LHCN-M2 (cell line): ENCODE measurements at places on chromosomes 6 and 20. TPM values are rescaled to one million over a fixed set of nuclear protein-coding genes. Genes with fewer than 3 reads are reported as not detected.

GRCh38 chr6:64786736-64787135, 920.3 kb downstream of the EYS start:
- DNase-seq, result no peak

DNA sequence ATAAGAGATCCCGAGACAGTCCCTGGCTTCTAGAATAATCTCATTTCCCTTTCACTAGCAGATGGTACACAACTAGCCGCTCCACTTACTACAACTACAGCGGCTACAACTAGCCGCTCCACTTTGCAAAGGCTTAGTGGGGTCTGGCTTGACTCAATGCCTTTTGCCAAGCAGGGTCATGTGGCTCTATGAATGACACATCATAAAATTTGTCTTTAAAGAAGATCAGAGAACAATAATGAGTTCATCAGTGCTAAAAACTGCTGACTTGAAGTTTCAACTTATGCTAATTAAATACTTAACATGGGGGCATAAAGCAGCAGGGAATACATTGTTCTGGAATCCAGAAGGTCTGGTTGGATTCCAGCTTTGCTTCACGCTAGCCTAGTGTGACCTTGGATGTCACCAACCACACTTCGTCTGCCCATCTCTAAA, 2.0 kb upstream of the MICAL1 start:
- DNase-seq, result no peak

GRCh38 chr20:16639027-16639941, 66.0 kb upstream of the KIF16B start:
- DNase-seq, result no peak

DNA sequence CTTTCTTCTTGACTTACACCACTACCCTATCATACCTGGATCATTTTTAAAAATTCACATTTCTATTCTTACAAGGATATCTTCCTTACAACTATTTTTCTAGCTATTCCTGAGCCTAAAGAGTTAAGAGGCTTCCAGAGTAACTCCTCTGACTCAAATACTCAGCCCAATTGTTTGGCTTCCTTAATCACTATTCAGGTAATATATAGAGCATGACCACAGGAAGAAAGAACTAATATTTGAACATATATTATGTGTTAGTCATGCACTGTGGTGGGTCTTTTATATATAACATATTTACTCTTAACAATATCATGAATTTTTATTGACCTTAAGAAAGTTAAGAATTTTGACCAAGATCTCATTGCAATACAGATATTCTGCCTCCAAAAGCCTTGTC, 42.0 kb upstream of the ID4 start:
- DNase-seq, result no peak

ZSCAN23 gene
- 1.9 and 2.1 TPM in 2 replicates for total RNA-seq

DNA sequence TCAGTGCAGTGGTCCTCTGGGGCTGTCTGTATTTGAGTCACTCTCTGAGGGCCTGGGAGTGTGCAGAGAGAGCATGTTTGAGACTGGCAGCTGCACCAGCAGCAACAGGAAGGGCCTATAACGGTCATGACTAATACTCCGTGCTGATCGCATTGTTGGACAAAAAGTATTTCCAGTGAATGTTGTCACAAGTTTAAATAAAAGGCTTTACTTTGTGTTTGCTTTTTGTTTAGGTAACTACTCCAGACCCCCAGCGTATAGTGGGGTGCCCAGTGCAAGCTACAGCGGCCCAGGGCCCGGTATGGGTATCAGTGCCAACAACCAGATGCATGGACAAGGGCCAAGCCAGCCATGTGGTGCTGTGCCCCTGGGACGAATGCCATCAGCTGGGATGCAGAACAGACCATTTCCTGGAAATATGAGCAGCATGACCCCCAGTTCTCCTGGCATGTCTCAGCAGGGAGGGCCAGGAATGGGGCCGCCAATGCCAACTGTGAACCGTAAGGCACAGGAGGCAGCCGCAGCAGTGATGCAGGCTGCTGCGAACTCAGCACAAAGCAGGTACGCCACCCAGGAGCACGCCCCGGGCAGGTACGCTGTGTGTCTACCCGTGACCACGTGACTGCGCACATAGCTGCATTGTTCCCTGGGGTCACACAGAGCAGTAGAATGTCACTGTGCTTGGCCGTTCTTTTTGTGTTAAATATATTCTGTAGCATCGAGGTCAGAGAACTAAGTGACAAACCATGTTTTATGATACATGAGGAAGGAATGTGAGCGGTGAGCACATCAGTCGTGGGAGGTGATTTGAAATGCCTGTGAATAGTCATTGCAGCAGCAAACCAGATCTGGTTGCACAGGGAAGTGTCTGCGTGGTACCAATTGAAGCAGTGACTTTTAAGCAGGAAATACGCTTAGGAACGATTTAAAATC, 174.7 kb downstream of the TMEM242 start:
- peak; percentile 99 for DNase-seq
